ENCODE measurements at places on chromosomes 1 and 21.

GRCh38 chr1:91889717-91890459, 3.9 kb upstream of the TGFBR3 start:
- no peak for DNase-seq

DNA sequence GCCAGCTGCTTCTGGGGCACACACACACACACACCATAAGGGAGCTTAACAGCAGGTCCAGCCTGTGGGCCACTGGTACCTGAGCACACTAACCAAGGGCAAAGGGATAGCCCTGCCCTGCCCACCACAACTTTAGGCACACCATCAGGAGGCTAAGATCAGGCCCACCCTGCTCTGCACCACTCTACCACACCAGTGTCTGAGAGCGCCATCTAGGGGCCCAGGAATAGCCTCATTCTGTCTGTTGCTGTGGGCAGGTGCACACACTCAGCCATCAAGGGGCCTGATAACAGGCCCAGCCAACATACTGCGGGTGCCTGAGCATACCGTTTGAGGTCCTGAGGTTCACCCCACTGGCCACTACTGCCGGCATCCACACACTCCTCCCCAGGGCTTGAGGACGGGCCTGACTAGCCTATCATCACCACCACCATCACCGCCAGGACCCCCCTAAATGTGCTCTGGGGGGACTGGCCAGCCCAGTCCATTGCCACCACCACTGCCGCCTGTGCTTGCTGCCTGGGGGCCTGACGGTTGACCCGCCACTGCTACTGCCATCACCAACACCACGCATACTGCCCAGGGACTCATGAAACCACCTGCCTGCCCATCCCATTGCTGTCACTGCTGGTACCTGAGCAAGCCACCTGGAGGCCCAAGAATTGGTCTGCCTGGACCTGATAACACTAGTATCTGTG, 31.3 kb downstream of the NSL1 start:
- no peak for DNase-seq

DNA sequence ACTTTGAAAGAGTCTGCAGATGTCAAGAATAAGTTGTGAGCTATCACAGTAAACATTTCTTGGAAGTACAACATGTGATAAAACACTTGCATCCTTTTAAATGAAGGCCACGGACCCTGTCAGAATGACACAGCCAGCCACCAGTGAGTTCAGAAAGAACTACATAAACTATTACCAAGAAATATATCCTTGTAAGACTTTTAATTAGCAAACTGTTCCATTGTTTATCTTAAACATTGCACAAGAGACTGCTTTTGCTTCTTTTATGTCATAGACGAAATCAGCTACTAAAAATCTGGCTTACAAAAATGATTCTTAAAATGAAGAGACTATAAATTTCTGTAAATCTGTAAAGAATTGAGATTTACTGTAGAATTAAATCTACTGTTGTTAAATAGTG, 17.9 kb downstream of the LRRC7 start:
- no peak for DNase-seq

DNA sequence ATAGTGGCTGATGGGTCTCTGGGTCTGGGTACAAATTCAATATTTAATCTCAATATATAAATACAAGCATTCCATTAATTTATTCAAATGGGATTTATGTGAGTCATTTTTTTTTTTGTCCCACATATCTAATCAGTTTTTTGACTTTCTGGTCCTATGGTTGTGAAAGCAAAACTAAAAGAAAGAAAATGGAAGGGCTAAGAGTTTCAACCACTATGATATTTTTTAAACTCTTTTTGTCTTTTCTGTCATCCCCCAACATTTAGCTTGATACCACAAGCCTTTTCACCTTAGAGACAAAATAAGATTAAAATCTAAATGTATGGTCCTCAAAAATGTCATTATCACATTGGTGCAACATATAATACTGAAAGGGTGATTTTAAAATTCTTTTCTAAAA, 602.7 kb upstream of the CHRM3 start:
- DNase-seq = no peak

- DNase-seq = no peak
Observed at GRCh38 chr21:45328198-45329091, 40.8 kb upstream of the POFUT2 start.

DNA sequence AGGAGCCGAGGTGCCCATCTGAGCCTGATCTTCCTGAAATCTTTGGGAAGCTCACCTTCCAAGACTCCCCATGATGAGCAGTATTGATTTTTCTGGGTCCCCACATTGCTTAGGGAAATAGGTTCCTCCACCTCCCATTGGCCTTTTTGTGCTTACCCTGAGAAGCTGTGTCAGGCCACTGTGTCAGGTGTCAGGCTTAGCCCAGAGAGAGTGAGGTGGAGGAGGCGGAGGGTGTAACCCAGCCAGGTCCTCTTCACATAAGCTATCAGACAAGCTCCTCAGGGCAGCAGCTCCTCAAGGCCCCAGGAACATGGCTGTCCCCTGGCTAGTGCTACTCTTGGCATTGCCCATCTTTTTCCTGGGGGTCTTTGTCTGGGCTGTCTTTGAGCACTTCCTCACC, 352 bp downstream of the AADACL4 start:
- no peak for DNase-seq

GRCh38 chr1:14120895-14121294, 420.9 kb downstream of the PRDM2 start:
- DNase-seq = no peak

DNA sequence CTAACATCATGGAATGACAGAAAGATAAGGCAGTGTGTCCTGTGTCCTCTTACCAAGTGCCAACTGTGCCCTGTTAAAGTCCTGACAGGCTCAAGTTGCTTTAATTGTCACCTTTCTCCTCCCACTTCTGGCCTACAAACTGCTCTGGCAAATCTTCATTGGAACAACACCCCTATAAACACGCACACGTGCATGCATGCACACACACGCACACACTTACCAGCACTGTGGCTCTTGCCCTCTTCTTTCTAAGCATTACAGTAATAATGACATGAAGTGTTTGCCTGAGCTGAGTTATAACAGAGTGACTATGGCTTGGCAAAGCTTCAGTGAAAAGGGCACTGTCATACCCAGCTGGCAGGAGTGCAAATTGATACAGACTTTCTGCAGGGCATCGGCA, 82.3 kb upstream of the SYT6 start:
- DNase-seq = peak; percentile 5

DNA sequence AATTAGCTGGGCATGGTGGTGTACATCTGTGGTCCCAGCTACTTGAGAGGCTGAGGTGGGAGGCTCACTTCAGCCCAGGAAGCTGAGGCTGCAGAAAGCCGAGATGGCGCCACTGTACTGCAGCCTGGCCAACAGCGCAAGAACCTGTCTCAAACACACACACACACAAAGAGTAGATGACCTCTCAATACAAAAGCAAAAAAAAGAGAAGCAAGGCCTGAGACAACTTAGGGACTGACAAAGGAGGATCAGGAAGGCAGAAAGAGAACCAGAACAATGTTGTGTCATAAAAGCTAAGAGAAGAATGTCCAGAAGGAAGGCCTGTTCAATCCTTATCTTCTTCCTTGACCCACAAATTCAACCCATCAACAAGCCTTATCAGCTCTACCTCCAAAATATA, 18.5 kb downstream of the WASF2 start:
- no peak for DNase-seq

DNA sequence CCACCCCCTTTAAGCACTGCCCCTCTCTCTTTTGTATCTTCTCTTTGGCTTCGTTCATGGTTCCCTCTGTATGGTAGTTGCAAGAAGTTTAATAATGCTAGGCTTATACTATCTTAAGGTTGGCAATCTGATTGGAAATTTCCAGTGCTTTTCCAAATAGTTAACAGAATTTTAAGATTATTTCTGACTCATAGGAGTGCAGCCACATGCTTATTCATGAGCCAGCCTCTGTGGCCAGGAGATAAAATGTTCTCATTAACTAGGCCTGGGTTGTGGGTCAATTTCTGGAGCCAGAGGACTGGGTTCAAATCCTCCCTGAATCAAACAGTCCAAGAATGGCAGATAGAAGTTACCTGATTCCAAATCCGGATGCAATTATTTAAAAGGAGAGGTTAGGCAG, 103.1 kb downstream of the ATP6V1G3 start:
- no peak for DNase-seq

DNA sequence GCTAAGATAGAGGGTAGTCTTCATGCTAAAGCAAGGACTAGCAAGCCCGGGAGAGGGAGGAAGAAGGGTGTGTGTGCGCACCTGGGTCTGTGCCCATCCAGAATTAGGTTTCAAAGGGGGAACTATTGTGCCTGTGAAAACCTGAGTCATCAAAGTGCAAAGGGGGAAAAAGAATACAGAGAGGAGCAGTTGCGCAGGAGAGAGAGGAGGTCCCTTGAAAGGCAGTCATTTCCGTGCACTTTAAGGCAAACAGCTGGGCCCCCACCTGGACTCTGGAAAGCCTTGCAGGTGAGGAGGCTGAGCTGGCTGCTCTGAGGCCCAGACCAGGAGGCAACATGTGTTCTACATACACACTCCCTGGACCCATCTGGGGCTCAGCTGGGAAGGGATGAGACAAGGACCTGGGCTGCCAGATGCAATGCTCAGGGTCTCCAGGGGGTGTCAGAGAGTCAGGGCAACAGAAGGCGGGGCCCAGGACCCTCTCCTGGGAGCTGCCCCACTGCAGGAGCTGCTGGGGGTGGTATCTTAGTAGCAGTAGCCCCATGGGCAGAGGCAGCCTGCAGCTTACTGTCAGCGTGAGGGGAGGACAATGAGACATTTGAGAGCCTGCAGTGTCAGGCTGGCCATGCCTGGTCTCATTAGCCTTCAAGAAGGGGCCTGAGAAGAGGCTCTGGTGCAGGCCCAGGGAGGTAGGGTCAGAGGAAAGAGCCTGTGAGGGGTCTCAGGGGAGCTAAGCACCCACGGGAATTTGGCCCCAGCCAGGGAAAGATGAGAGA, 14.3 kb downstream of the PROK1 start:
- DNase-seq = no peak

DNA sequence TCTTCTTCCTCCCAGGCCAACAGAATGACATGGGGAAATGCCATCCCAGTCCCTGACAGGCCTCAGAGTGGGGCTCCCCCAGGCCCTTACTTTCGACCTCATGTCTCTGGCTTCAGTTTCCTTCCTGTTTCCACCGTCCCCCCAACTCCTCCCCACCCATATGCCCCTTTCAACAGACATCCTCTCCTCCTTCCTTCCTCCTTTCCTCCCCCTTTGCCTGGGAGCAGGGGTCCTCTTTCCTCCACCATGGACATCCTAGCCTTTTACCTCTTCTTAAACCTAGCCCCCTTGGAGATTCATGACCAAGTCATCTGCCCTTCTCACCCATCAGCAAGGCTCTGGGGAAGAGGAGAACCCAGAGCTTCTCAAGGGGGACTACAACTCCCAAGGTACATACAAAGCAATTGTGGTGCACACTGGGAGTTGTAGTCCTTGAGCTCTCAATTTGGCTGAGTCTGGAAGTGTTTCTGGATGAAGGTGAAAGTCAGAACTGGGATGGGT, 4.0 kb downstream of the ZBTB7B start:
- no peak for DNase-seq

GRCh38 chr21:43332861-43333297, 94.1 kb downstream of the SIK1 start:
- no peak for DNase-seq

DNA sequence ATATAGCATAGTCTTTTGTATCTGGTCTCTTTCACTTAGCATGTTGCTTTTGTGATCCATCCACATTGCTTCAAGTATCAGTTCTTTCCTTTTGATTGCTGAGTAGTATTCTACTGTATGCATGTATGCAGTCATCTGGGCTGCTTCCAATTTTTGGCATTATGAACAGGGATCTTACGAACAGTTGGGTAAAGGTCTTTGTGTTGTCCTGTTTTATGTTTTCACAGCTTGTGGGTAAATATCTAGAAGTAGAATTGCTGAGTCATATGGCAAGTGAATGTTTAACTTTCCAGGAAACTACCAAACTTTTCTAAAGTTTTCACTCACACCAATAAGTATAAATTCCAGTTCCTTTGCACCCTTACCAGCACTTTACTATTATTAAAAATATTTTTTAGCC, 60.9 kb downstream of the LHX4 start:
- no peak for DNase-seq

DNA sequence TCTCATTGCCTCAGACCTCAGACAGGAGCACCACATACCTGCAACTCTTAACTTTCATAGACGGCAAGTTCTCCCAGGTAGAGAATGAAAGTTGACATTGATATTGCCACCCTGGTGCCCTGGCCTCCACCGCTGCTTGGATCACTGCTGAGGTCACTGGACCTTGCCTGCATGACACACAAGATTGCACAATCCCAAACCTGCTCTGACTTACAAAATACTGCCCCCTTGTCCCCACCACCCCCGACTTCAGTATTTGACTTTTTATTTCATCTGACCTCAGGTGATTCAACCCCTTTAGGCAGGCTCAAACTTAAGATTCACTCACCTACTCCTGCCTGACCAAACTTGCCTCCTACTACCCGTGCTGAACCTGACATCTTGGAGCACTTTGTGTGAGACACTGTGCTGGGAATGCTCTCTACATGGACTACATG, 43.1 kb upstream of the S1PR1 start:
- no peak for DNase-seq
